ENCODE measurements at places on chromosomes 12 and 14.
A peak's percentile ranks its signal among the peaks of the same experiment; 100 is the strongest.

GRCh38 chr12:39157696-39158342, 252.4 kb upstream of the CPNE8 start:
- peak; percentile 1 for DNase-seq

GRCh38 chr14:53953828-53954550, 2.6 kb downstream of the BMP4 start:
- peak; percentile 35 for DNase-seq

DNA sequence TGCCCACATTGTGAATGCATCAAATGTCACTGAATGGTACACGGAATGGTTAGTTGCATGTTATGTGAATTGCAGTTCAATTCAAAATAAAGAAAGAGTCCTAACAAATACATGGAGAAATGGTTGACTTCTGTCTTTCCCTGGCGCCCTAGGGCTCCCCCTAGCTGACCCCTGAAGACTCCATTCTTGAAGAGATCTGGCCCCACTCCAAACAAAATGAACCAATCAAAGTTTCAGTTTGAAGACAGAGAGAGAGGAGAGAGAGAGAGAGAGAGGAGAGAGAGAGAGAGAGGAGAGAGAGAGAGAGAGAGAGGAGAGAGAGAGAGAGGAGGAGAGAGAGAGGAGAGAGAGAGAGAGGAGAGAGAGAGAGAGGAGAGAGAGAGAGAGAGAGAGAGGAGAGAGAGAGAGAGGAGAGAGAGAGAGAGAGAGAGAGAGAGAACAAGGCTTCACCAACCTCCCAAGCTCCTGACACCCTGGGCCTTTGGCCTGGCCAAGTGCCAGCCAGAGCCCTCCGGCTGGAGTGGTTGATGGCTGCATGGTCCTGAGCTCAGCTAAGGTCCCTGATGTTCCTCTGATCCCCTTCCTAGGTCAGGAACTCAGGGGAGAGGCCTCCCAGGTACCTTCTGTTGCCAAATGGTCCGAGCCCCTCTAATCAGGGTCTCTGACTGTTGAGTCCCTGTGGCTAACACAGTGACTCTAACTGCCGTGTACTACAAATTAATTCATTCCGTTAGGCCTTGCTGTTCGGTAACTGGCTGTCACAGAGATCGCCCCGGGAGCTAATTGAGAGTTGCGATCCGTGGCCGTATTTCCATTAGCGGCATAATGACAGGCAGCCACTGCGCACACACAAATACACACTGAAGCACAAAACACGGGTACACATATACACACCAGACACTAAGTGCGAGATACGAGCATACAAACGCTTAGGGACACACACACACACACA, 188.8 kb downstream of the ESRRB start:
- DNase-seq, result peak; percentile 8

GRCh38 chr12:19316425-19316824, 122.9 kb upstream of the AEBP2 start:
- DNase-seq, result no peak

DNA sequence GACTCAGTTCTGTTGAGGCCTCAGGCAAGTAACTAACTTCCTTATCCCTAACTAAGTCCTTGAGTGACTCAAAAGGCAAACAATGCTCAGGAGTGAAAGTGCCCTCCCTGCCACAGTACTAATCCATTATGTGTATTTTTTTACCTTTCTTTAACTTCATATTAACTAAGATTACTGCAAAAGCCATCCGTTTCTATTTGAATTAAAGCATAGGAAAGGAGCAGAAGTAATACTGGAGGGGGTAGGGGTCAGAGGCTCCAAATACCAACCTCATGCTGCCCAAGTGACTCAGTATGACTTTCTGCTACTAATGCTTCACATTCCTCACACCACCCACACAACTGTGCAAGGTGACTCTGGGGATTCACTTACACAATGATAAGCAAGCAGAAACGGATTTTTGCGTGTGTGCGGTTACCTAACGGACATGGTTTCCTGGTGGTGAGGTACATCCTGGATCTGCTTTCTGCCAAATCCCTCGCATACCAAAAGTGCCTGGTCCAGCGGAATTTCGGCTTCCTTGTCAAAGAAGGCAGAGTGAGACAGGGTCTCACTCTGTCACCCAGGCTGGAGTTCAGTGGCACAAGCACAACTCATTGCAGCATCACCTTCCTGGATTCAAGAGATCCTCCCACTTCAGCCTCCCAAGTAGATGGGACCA, 25.1 kb downstream of the MOK start:
- no peak for DNase-seq

- no peak for DNase-seq
Measured at GRCh38 chr14:37991027-37991426, 216.7 kb upstream of the SSTR1 start.

DNA sequence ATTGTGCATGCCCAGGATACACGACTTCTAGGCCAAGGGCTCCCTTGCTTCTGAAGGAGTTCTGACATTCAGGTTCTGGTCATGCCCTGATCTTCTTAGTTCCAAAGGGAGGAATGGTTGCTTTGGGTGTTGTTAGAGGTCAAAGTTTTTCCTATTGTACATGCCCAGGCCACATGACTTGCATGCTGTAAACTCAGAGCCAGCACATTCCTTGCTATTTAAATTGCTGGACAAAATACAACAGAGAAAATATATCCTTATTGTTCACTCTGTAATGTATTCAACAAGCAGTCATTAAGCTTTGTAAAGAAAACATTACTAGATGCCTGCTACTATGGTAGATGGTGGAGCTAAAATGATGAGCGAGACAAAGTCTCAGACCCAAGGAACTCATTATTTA, 71.2 kb upstream of the COCH start:
- no peak for DNase-seq

- DNase-seq, result no peak
Measured at GRCh38 chr12:106851306-106851705, 76.8 kb downstream of the RIC8B start.

DNA sequence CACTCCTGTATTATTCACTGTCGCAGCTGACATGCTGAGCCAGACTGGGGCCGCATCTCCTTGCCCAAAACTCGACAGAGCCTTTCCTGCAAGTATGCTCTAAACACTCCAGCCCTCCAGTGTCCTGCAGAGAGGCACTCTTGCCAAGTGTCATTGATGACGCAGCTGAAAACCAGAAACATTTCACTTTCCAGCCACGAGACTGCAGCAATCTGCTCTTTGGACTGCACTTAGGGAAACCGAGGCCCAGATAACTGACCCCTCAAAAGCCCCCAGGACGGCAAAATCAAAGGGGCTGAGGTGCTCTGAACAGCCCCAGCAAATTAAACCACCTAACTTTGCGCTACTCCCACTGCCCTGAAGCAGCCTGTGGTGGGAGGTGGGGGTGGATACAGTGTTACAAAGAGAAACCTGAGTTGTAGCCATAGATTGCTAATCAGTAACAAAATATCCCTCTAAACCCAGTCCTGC, 2.6 kb downstream of the CCDC85C start:
- DNase-seq, result no peak
